CD4-positive, alpha-beta T cell (primary cell): ENCODE measurements at places on chromosomes 11 and 22.

DNA sequence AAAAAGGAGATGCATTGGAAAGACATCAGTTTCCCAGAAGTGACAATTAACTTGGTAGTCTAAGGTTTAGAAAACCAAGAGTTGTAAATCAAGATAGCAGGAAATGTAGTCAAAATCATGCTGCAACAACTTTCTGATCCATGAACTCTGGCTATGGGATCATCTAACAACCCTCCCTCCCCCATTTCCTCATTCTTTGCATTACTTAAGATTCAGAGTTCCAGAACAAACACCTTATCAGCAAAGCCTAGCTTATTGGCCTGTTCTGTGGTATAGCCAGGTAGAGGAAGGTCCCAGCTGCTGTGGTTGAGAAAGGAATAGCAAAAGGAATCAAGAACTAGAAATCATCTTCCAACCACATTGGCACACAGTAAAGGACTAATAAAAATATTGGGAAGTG, 651.1 kb downstream of the METTL15 start:
- DNase-seq = no peak

DNA sequence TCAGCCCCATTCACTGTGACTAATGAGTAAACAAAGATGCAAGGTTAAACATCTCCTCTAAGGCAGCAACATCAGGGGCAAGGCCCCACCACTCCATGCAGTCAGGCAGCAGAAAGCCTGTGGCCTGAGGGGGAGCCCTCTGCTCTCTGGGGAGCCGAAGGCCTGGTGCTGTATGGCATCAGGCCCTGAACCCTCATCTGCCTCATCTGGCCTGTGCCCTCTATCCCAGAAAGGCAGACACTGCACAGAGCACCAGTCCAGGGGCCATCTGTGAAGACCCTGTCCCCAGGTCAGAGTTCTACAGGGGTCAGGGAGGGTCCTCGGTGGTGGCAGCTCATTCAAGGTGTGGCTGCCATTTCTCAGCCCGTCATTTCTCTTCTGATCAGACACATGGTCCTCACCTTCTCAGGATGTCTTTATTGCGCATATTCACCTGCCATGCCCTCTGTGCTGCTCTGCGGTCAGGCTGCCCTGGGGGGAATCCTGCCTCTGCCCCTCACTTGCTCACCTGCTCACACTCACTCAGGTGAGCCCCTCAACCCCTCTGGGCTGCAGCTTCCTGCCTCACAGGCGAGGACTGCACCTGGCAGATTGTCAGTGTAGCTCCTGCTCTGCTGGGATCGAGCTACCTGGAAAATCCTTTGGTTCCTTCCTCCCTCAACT, 103.1 kb upstream of the PITPNB start:
- DNase-seq = no peak

DNA sequence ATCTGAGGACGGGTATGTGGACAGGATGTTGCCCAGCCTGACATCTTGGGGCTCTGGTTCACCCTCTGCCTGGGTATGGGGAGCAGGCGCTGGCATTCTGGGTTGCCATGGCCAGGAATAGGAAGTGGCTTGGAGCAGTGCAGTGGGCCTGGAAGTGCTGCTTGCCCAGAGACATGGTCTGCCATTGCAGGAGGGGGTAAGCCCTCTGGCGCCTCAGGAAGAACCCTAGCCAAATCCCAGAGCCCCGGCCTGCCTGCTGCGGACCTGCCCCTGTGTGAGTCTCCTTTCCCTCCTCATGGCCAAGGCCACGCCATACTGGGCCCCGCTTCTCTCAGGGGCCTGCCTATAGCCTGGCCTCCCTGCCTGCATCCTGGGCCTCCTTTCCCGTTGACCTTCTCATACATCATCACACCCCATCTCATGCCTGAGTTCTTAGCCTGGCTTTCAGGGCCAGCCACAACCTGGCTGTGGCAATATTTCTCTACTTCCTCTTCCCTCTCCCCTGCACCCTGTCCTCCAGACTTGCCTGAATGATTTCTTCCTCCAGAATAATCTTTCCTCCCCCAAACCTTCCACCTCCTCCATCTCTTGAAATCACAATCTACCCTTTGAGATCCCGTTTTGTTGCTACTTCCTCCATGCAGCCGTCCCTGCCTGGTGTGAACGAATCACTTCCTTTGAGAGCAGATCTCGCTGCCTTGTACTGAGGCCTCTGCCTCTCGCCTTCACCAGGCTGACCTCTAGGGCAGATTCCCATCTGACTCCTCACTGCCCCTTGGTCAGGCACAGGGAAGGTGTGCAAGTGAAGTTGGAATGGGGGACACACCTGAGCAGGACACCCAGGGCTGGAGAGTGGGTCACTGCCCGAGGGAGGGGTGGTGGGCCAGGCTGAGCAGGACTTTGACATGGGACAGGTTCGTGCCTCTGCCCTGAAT, 5.2 kb downstream of the CAPN5 start:
- DNase-seq = no peak

- peak; percentile 65 for DNase-seq
These were observed at the start of gene TRPM5 for GRCh38 chr11:2443881-2444820. TRPM5 (minus strand) TSS chr11:2444514; CDS start chr11:2423036, 21,478 bp downstream.

DNA sequence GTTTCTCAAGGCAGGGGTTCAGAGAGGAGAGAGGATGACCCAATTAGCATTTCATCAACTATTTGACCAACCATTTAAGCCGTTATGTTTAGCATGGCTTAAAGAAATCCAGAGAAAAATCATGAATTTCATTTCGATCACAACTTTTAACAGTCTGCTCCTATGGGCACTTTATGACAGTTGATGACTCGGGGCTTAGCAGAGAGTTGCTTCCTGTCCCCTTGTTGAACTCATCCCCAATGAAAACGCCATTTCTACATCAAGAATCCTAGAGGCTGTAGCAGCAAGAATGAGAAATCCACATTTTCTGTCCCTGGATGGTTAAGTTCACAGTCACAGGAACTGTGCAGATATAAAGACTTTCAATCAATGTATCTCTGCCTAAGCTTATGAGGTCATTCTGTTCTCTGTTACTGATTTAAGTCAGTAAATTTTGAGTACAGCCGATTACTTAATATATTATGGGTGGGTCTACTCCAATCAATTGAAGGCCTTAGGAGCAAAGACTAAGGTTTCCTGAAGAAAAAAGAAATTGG, 81.1 kb downstream of the BDNF start:
- no peak for DNase-seq

GRCh38 chr11:119650251-119650650, 78.7 kb downstream of the NECTIN1 start:
- DNase-seq = no peak

- peak; percentile 58 for DNase-seq
These were observed 12.3 kb downstream of the STARD10 start for GRCh38 chr11:72781313-72782080.

- no peak for DNase-seq
These were observed 37.7 kb downstream of the NTM start for GRCh38 chr11:131408025-131408640.

DNA sequence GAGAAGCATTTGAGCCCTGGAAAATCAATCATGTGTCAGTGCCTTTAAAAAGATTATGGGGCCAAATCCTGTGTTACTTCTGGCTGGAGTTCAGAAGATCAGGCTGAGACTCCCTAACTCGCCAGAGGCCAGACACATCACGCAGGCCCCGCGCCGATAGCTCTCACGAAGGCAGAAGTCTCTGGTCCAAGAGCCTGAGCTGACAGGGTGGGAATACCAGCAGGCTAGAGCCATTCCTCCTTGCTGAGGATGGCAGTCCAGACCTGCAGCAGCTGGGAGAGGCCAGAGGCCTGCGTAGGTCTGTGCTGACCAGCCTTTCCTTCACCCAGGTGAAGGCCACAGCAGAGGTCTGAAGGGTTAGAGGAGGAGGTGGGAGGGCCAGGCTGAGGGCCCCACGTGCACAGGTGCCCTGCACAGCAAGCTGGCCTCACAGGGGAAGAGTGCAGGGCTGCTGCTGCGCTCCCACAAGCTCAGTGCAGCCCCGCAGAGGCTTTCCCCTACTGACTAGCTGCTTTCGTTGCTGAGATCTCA, 52.9 kb downstream of the ST14 start:
- DNase-seq = no peak

DNA sequence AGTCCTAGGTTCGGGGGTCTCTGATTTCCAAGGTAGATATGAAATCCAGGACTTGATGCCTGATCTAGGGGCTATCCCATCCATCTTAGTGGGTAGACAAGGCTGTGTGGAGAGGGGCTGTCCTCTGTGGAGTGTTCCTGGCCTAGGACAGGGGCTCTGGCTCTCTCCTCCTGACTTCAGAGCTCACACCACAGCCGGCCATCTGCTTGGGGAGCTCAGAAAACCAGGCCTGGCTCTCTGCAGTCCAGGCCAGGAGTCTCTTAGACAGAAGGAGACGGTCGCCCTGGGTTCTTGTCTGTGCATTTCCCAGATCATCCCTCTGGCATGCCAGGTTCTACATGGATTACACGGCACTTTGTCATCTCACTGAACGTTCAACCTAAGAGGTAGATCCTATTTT, 17.9 kb downstream of the TUB start:
- no peak for DNase-seq

DNA sequence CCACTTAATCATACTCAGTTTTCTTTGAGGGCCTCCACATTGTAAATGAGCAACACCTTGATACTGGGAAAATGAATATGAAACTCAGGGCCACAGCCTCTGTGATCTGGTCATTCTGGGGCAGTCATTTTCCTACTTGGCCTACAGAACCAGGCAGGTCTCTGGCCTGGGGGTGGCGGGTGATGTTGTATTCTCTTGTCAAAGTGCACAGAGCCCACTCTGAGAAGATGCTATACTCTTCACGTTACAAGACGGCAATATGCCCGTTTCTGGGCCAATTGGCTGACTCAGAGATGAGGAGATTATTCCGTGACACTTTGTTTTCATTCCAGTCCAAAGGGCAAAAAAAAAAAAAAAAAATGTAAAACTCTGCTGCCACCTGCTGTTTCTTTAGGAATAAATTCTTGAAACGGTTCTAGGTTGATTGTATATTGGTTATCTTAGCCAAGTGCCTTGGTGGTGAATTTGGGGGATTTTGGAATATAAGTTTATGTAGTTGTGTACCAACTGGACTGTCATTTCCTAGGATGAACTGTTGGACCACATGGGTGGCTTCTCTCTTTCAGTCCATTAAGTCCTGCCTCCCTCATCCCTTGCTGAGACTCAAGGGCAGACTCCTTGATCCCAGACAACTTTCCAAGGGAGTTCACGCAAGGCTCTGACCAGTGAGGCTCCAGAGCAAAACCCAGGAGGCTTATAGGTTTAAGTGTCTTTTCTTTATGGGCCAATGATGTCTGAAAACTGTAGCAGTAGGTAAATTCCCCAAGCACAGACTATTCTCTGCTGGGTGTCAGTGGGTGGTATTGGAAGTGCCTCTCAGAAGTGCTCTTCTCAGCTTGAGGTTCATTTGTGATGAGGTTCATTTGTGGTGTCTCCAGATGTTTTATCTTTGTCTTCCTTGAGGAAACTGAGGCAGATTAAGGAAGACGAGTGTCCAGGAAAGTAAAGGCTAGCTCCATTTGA, 18.2 kb downstream of the ADM start:
- no peak for DNase-seq

DNA sequence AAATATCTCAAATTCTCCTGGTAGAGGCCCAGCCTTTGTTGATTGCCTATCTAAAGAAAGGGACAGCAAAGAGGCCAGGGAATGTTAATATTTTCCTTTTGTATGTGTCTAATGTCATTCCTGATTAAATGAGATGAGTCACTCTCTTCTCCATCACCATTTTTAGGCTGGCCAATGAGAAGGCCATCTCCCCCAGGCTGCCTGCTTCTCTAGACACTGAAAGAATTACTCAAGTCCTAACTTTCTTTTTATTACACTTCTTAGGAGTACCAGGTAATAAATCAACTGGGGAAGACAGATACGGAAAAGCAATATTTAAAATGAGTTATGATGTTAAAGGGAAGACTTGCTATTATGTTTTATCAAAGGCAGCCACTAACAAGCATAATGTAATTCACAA, 259.2 kb upstream of the SORL1-AS1 start:
- no peak for DNase-seq

GRCh38 chr22:46024136-46024840, 47.3 kb upstream of the WNT7B start:
- no peak for DNase-seq

DNA sequence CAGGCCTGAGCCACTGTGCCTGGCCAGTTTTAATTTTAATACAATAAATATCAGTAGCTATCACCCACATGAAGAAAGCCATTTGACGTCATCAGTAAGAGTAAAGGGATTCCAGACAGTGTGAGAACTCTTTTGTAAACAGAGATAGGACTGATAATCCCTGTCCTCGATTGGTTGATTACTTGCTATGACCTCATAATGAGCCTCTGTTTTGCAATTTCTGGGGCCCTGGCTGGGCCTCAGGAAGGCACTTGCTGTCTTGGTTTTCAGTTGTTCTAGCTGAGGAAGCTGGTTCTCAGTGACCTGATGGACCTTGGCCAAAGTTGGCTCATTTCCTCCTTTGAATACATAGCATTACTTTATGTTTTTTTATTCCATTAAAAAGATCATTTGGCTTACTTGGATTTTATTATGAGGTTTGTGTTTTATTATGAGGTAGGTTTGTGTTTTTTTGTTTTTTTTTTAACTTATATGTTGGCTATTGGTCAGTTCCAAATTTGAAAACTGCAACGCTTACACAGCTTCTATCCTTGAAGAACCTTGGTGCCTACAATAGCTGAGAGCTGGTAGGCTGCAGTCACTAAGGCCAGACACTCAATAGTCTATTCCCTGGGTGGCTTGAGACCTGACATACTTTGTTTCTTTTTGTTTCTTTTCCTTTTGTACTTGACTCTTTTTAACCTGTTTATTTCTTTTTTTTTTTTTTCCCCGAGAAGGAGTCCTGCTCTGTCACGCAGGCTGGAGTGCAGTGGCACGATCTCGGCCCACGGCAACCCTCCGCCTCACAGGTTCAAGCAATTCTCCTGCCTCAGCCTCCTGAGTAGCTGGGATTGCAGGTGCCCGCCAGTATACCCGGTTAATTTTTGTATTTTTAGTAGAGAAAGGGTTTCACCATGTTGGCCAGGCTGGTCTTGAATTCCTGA, 20.0 kb downstream of the MARK2 start:
- DNase-seq = peak; percentile 25

GRCh38 chr11:35418282-35419183, 825 bp downstream of the SLC1A2 start:
- DNase-seq = no peak

GRCh38 chr11:103623933-103624332, 412.5 kb upstream of the DDI1 start:
- no peak for DNase-seq

DNA sequence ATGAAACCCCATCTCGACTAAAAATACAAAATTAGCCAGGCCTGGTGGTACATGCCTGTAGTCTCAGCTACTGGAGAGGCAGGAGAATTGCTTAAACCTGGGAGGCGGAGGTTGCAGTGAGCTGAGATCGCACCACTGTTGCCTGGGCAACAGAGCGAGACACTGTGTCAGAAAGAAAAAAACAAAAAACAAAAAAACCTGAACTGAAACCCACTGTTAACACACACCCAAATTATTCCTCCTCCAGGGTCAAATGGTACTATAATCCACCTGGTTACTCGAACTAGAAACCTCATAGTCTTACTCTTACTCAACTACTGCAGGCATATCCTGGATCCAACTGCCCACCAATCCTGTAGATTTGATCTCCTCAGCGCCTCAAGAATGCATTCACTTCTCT, 35.5 kb downstream of the USP28 start:
- DNase-seq = no peak

GRCh38 chr22:27995801-27996528, 76.9 kb upstream of the PITPNB start:
- no peak for DNase-seq

GRCh38 chr11:22275600-22275999, 62.6 kb upstream of the SLC17A6 start:
- DNase-seq = no peak
